ENCODE measurements at places on chromosomes 4 and X.

GRCh38 chrX:106791495-106791894 lies 11.0 kb upstream of the TBC1D8B start:
- no peak for DNase-seq

GRCh38 chrX:47831788-47832187 lies 4.9 kb upstream of the ZNF81 start:
- DNase-seq, result peak; percentile 1

- DNase-seq, result no peak
Observed at GRCh38 chr4:38644201-38644600, 19.8 kb upstream of the KLF3 start.

DNA sequence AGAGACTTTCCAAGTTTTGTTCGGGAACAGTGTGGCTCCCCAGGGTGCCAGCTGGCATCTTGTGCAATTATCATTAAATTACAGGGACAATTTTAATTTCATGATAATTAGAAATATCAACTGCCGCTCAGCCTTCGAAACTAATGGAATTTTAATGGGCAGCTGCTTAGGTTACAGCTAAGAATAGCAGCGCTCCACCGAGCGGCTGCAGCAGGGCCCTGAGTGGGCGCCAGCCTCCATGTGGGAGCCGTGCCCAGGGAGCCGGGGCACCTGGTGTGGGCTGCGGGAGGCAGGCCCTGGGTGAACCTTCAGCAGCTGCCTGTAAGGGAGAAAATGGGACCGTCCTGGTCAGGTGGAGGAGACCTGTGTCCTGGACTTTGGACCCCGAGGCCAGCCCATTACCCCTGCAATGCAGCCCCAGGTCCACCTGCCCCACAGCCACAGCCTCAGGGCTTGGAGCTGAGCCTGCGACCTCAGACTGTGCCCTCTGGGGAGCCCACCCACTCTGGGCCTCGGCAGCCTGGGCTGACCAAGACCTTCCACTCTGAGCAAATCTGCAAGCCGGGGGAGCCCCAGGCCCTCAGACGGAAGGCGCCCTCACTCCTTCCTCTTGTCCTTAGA lies 21.1 kb downstream of the MSANTD1 start:
- DNase-seq, result no peak

DNA sequence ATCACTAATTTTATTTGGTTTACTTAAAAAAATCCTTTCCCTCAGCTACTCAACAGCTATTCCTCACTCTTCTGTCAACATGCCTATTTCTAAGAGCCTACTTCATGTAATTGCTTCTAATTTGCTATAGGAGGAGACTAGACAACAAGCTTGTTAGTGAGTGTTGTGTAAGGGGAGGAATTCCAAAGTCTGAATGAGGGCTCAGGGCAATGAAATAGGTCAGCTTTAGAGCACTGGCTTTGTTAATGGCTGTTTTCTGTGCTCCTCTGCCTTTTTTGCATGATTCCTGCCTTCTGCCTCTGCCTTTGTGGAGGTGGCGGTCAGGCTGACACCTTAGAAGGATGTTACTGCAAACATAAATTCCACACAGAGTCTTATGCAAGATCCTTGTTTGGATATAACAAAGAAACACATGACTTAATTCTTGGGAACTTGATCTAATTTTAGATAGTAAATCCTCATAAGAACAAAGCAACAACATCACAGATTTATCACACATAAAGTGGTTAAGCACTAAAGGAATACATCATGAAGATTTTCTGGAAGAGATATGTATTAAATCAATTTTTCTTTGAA lies 15.0 kb upstream of the PAGE1 start:
- no peak for DNase-seq

DNA sequence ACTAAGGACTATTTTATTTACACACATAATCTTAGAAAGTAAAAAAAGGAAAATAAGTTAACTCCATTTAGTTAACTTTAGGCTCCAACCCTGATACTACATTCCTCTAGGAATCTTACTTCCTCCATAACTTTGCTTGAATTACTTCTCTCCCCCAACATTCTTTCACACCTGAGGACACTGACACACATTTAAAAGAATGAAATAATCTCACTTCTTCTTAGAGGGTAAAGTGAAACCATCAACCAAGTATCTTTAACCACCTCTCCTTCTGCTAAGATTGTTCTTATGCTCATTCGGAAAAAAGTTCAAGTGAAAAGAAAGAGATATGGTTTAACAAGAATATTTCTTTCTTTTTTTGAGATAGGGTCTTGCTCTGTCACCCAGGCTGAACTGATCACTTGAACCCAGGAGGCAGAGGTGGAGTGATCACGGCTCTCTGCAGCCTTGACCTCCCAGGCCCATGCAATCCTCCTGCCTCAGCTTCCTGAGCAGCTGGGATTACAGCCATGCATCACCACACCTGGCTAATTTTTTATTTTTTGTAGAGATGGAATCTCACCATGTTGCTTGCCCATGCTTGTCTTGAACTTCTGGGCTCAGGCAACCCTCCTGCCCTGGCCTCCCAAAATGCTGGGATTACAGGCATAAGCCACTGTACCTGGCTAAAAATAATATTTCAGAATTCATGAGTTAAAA lies 28.5 kb downstream of the SLC25A4 start:
- DNase-seq, result no peak

DNA sequence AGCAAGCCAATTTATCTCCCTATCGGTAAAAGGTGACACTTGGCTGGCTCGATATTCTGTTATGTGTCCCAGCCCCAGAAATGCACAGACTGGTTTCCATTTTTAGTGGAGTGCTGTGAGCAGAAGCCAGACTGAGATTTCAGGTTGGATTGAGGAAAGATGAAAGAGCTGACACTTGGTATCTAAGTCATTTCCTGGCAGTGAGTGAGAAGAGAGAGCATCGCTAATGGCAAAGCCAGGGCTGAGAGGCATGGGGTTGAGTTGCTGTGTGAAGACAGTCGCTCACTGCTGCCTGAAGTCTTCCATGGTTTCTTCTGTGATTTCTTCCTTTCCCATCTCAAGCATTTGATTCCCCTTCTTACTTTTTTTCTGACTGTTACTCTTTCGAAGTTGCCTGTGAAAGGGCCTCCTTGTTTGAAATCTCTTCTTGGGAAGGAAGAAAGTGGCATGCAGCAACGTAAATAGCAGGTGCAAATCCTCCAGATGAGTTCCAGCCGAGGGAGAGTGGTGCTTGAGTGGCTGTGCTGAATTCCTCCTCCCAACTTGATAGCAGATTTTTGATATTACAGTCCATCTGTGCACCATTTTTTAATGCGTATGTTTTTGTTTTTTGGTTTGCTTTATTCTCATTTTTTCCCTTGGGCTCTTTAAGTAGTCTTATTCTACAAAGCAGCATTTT lies 109.2 kb upstream of the LIMCH1 start:
- no peak for DNase-seq

- no peak for DNase-seq
Observed at GRCh38 chr4:86934147-86934770, 552 bp upstream of the AFF1 start.

DNA sequence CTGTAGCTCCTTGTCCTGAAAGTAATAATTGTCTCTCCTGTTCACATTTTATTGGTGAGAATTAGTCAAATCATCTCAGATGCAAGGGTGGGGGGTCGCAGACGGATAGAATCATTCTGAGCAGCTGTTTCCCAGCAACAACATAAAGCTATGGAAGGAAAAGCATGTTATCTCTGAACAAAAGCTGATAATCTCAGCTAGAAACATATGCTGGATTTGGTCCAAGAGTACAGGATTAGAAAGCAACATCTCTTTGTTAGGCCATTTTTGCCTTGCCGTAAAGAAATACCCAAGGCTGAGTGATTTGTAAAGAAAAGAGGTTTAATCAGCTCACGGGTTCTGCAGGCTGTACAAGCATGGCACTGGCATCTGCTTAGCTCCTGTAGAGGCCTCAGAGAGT lies 472.8 kb upstream of the BOD1L1 start:
- no peak for DNase-seq

- DNase-seq, result no peak
Observed at GRCh38 chr4:156832886-156833285, 138.7 kb downstream of the PDGFC start.

- DNase-seq, result no peak
Observed at GRCh38 chr4:81220271-81220670, 5.2 kb upstream of the PRKG2 start.

- no peak for DNase-seq
Observed at GRCh38 chr4:156195914-156196313, 242.2 kb upstream of the CTSO start.

DNA sequence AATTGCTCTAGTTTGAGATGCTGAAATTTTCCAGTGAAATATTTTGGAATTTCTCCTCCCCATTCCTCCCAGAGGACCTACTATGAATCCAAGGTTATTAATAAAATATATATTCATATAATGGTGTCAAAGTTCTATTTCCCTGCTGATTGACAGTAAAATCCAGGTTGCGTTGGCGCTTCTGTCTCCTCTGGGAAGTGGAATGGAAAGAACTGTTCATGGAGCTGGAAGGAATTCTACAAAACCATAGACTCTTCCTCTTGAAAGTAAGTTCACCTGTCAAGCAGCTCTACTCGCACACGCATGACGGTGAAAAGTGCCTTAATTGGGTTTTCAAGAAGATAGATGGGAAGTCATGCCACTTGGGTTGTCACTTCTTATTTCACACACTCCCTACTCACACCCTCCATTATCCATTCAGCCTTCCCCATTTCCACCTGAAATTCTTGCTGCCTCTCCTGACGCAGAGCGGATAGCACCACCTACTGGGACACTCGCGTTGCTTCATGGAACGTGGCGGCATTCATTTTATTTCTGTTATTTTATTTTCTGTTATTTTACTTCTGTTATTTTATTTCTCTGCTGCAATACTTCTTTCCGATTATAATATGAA lies 351.6 kb downstream of the NLGN4X start:
- DNase-seq, result no peak

DNA sequence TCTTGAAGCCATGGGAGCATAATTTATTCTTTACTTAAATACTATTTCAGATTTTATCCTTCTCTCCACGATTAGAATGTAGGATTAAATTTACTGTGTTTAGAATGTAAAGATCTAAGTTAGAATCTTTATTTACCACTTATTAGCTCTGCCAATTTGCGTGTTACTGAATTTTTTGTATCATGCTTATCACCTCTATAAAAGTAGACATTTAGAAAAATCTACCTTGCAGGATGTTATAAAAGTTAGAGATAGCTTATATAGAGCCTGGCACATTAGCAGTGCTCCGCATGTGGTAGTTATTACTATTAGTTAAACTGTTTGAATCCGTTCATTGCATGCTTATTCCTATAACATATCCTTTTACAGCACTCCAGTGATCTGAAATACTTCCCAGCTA lies 97.9 kb downstream of the BANK1 start:
- no peak for DNase-seq

DNA sequence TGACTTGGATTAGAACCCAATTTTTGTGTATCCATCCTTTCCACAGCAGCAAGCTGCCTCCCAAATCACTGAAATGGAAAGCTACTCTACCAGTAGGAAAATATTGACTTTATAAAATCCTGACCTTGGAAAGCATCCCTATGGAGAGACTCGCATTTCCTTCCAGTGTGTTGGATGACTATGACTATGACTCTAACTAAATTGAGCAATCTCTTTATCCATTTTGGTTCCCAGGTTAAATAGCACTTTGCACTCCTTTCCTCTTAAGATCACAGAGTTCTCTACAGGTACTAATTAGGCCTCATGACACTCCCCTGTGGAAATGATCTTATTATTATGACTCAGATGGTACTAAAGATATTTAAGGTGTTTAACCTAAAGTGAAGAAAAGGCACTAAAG lies 431.8 kb downstream of the PPARGC1A start:
- DNase-seq, result no peak

GRCh38 chrX:48899078-48899410 lies 1.3 kb downstream of the PQBP1 start:
- no peak for DNase-seq

DNA sequence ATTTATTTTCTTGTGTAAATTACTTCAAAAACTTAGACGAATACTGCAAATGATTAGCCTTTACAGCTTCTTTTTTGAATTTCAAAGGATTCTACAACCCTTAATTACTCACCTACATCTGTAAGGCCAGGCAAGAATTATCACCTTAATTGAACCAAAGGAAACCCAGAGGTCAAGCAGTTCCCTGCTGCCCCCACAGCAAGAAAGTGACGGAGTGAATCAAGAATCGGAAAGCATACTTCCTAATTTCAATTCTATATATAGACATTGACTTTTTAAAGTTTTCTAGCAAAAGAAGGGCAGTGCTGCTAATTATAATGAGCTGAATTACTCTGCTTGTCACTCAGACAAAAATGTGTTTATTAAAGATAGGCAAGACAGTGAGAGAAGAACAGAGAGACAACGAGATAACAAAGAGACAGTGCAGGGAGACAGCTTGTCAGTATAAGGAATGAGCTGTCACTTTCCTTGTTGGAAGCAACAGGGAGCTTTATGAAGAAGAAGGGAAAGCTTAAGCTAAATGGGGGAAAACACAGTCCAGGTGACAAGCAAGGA lies 47.5 kb upstream of the SPANXN4 start:
- DNase-seq, result no peak

GRCh38 chr4:2808001-2808400 lies 15.1 kb downstream of the SH3BP2 start:
- DNase-seq, result no peak

- DNase-seq, result no peak
Observed at GRCh38 chr4:107034996-107035818, 906 bp downstream of the DKK2 start.

GRCh38 chr4:56840559-56840958 lies 19.1 kb upstream of the SPINK2 start:
- DNase-seq, result no peak

GRCh38 chr4:121221608-121222007 lies 57.5 kb upstream of the TNIP3 start:
- DNase-seq, result no peak

DNA sequence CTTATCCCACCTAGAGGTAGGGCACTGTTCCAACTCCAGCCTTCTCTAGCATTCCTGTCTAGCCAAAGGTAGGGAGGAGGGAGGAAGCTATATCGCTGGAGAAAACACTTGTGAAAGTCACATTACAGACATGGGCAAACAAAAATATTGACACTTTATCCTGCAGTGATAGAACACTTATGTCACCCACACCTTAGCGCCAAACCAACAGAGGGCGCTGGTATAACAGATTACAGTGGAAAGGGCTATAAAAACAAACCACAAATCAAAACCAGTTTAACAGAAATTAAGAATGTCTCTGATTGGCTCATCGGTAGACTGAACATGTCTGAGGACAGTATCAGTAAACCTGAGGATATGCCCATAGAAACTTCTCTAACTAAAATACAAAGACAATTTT lies 451.3 kb downstream of the TLL1 start:
- no peak for DNase-seq
